CD8-positive, alpha-beta T cell (primary cell): ENCODE measurements at places on chromosomes 7 and 10.

DNA sequence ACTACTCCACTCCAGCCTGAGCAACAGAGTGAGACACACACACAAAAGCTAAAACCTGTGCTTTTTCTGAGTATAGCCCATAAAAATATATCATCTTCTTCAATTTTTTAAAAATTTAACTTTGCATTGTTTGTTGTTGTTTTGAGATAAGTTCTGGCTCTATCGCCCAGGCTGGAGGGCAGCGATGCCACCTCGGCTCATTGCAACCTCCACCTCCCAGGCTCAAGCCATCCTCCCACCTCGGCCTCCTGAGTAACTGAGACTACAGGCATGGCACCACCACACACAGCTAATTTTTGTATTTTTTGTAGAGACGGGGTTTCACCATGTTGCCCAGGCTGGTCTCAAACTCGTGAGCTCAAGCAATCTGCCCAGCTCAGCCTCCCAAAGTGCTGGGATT lies 14.3 kb upstream of the TLX1 start:
- DNase-seq, result no peak

- DNase-seq, result no peak
Observed at GRCh38 chr7:137146012-137146455, 197.5 kb downstream of the PTN start.

- DNase-seq, result no peak
Observed at GRCh38 chr10:127392351-127393235, 156.5 kb upstream of the NPS start.

DNA sequence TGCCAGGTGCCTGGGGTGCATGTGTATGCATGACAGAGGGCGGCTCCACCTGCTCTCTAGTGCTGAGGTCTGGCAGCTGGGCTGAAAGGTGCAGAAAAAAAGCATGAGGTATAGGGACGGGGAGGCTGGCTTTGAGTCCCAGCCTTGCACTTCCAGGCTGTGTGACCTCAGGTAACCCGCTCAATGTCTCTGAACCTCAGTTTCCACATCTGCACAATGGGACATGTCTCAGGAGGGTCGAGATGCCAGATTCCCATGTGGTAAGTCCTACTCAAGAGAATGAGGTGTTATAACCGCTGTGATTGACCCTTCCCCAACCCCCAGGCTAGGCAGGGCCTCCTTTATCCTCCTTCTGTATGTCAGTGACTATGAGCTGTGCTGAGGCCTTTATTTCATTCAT lies 48.8 kb downstream of the ARHGAP22 start:
- DNase-seq, result no peak

GRCh38 chr7:27901028-27901760 lies 161.2 kb downstream of the TAX1BP1 start:
- DNase-seq, result peak; percentile 26

DNA sequence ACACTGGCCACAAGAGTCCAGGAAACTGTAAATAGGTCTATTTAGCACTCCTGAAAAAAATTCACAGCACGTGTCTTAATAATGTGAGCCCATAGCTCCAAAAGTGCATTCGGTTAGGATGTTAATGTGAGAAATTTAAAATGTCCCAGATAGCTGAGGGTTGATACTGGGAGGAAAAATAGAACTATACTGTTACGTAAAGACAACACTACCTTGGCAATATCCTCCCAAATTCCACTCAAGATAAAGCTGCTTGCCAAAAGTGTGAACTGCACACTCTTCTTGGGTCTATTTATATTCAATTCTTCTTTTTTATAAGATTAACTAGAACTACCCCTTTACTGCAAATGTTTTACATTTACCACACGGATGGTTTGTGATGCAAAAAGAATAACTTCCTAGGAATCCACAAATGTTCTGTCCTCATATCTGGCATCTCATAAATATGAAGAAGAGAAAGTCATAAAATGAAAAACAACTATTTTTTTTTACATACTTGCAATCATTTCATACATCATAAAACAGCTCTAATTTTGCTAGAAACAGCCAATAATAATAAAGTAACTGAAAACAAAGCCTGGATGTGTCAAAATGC lies 10.4 kb downstream of the RAB11FIP2 start:
- DNase-seq, result no peak

- DNase-seq, result no peak
Observed at GRCh38 chr10:85448716-85449115, 917.9 kb downstream of the GRID1 start.

GRCh38 chr7:20700453-20701227 lies 85.2 kb downstream of the ABCB5 start:
- no peak for DNase-seq

- no peak for DNase-seq
Observed at GRCh38 chr10:58173391-58173790, 94.3 kb downstream of the IPMK start.

DNA sequence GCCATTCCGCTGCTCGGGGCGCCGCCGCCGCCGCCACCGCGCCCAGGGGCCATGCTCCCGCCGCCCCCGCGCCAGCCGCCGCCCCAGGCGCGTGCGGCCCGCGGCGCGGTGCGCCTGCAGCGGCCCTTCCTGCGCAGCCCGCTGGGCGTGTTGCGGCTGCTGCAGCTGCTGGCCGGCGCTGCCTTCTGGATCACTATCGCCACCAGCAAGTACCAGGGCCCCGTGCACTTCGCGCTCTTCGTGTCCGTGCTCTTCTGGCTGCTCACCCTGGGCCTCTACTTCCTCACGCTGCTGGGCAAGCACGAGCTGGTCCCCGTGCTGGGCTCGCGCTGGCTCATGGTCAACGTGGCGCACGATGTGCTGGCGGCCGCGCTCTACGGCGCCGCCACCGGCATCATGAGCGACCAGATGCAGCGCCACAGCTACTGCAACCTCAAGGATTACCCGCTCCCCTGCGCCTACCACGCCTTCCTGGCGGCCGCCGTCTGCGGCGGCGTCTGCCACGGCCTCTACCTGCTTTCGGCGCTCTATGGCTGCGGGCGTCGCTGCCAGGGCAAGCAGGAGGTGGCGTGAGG lies 383 bp downstream of the MARVELD1 start:
- peak; percentile 68 for DNase-seq

DNA sequence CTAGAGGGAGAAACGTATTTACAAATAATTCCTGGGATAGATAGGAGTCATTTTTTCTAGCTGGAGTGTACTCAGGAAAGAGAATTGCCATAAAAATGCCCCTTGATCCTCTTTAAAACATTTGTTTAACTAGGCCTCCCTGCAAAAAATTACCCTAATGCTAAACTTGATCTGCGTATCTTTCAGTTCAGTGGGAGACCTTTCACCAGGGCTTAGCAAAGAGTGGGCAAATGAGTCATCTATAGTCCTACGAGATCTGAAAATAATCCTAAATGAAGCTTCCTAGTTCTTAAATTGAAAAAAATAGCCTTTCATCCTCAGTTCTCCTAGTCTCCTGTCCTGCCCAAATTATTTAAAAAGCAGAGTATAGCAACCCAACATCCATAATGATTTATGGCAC lies 198.6 kb upstream of the FRMD4A start:
- no peak for DNase-seq

GRCh38 chr10:78781251-78781913 lies 287.4 kb upstream of the ZMIZ1 start:
- no peak for DNase-seq

DNA sequence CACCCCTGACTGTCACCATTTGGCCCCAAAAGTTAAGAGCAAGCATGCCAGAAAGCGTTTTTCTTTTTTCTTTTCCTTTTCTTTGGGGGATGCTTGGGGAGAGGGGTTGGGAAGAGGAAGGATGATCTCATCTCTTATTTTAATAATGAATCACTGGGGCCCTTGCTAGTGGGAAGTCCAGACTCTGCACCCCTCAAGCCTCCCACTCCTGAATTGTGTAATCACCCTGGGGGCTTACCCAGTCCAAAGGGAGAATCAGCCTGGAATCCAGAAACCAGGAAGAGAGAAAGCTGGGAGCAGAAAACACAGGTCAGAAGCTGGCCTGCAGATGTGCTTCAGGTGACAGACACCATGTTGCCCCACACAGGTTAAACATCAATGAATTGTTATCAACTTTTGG lies 14.7 kb upstream of the HABP2 start:
- DNase-seq, result no peak

- no peak for DNase-seq
Observed at GRCh38 chr10:14293526-14293925, 37.2 kb downstream of the FRMD4A start.

- DNase-seq, result no peak
Observed at GRCh38 chr7:91434836-91435235, 170.6 kb downstream of the FZD1 start.

DNA sequence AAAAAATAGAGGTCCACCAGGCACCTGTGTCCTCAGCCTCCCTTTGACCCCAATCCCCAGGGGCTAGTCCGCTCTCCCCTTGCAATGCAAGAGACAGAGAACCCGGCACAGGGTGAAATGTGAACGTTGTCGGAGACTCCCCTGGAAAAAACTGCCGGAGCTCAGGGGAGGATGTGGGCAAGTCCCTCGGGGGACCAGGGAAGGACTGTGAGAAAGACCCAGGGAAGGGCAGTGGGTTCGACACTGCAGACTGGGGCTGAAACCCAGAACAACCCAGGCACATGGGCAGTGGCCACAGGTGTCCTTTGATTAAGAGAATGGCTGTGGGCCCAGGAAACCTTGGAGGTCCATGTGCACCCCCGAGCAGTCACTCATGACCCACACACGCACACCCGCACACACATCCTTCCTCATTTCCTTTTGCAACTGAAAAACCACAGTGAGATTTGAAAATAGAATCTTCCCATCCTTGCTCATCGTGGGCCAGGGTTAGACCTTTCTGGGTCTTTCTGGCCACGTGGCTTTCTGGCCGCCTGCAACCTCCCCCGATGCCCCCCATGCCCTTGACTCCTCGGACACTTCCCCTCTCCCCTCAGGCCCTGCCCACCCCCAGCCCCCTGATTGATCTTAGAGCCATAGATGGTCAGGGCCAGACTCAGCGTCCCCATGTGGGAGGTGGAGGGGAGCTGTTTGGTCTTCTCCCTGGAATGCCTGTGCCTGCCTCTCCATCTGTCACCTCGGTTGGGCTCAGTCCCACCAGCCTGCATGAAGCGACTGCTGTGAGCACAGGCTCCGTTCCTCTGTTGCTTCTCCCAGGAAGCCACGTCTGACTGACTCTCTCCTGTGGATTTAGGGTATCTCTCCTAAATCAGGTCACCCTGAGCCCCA lies 7.9 kb downstream of the LAT2 start:
- no peak for DNase-seq

- DNase-seq, result no peak
Observed at GRCh38 chr7:123183431-123183830, 16.3 kb downstream of the SLC13A1 start.

GRCh38 chr10:47381103-47381395 lies 3.0 kb downstream of the ZNF488 start:
- DNase-seq, result peak; percentile 23

- no peak for DNase-seq
Observed at GRCh38 chr7:78516450-78516849, 717.9 kb downstream of the PHTF2 start.

DNA sequence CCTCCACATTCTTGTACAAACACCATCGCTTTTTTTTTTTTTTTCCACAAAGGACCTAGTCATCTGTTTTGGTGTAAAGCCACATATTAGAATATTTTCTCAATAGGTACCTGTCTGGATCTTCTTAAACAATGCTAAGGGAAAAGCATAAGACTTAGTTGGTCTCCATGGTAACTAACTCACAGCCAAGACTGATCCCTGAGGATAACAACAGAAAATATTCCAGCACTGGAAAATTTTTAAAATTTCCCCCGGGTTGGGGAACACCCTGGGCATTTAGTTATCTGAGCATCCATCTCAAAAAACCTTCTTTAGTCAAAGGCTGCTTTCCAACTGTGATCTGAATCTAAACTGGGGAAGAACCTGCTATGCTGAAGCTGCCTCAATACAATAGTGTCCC lies 43.7 kb upstream of the CCDC6 start:
- no peak for DNase-seq

DNA sequence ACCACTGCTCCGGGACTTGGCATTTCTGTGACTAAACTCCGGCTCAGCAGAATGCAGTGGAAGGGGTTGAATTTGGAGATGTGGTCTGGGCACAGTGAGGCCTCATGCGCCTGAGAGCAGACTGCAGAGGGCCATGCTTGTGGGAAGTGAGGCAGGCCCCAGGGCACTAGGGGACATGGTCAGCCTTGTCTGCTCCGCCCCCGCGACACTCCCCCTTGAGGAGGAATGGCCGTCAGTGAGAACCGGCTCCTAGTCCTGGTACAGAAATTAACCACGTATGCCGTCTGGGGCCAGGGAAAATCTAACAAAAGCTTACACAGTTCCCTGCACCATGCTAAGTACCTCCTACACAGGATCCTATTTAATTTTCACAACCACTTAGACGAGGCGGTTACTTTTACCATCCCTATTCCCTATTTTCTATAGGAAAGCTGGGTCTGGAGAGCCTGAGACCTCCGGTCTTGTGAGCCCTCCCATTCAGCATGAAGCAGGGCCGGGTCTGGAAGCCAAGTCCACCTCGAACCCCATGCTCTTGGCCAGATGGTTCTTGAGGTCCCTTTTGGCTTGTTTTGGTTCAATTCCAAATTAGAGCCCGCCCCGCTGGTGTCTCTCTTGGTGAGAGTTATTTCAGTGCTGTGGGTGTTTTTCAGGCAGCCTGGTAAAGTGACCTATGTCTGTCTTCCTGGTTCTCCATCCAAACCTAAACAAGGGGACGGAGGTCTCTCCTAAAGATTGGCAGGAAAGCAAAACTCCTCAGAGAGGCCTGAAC lies 87.7 kb upstream of the PITRM1 start:
- no peak for DNase-seq

DNA sequence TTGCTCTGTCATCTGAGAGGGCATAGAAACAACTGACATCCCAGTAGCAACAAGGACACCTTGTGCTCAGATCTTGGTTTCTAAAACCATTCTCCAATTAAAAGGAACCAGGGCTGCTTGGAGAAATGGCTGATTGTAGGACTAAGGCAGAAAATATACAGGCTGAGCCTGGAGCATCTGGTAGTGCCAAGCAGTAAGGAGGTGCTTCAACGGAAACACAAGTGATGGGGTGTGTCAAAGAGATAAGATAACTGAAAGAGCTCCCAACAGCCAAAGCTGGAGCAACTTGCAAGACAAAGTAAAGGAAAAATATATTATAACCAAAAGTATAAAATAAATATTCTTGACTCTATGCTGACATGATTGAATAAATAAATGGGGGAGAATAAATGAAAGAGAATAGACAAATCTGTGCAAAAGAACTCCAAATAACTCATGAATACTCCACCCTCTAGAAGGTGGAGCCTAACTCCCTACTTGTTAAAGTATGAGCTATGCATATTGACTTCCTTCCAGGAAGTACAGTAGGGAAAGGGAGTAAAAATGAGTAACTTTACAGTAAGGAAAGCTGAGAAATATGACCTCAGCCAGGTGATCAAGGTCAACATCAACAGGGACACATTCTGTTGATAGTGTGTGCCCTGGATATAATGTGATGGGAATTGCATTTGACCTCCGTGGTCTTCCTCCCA lies 162.4 kb downstream of the NOC3L start:
- no peak for DNase-seq

GRCh38 chr7:101995121-101995520 lies 177.7 kb downstream of the CUX1 start:
- no peak for DNase-seq
